GM23248 (cell line): ENCODE measurements at places on chromosomes 1 and 21. TPM values are rescaled to one million over a fixed set of nuclear protein-coding genes. Genes with fewer than 3 reads are reported as not detected.

Gene NEGR1
- 12.2 and 14.3 TPM in 2 replicates for polyA plus RNA-seq

Gene FAM151A
- polyA plus RNA-seq = 0.09 TPM in 1 of 2 replicates, not detected in the other

Gene C8B
- not detected in 2 replicates for polyA plus RNA-seq

Gene HSD11B1
- polyA plus RNA-seq = 1.0 and 1.8 TPM in 2 replicates

Gene AGMAT
- polyA plus RNA-seq = 0.75 and 0.85 TPM in 2 replicates

Gene C1orf210
- polyA plus RNA-seq = not detected in 2 replicates

Gene TTC24
- not detected in 2 replicates for polyA plus RNA-seq

Gene STMN1
- 299 and 301 TPM in 2 replicates for polyA plus RNA-seq

Gene SLC1A7
- 0.51 and 0.76 TPM in 2 replicates for polyA plus RNA-seq

Gene FCRL4
- not detected in 2 replicates for polyA plus RNA-seq

Gene ZNF644
- 34.1 and 34.5 TPM in 2 replicates for polyA plus RNA-seq
